ENCODE measurements at places on chromosomes 5 and 9. TPM values are rescaled to one million over a fixed set of nuclear protein-coding genes. Genes with fewer than 3 reads are reported as not detected.

The HACD4 gene
- total RNA-seq, result 0.94 TPM

The CARD9 gene
- 0.47 TPM for total RNA-seq

The FBN2 gene
- 8.6 TPM for total RNA-seq

The SLC2A6 gene
- total RNA-seq, result 17.2 TPM

The KDM3B gene
- 84.1 TPM for total RNA-seq

The TEX53 gene
- not detected for total RNA-seq

The TSTD2 gene
- total RNA-seq, result 43.0 TPM

The CCNJL gene
- 0.78 TPM for total RNA-seq

The SLC27A6 gene
- total RNA-seq, result 0.62 TPM

- no peak for DNase-seq
Observed at GRCh38 chr5:61620699-61621182, 288.7 kb downstream of the ZSWIM6 start.

- DNase-seq, result no peak
Observed at GRCh38 chr9:13485068-13485596, 205.6 kb upstream of the MPDZ start.

- DNase-seq, result no peak
Observed at GRCh38 chr9:82488313-82489200, 500.0 kb downstream of the SPATA31D1 start.

DNA sequence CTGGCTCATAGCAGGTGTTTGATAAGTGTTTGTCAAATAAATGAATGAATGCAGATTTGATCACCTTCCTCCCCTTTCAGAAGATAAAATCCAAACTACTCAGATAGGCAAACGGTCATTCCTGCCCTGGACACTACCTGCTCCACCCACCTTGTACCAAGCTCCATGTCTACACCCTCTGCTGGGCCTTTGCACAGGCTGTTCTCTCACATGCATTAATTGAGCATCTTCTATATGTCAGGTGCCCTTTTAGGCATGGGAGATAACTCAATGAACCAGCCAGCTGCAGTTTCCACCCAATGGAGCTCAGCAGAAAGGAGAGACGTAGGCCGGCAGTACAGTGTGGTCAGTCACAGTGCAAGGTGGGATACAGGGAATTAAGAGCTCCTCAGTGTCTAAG lies 102.3 kb upstream of the CPEB4 start:
- DNase-seq, result no peak

GRCh38 chr9:101050650-101051049 lies 22.1 kb downstream of the PLPPR1 start:
- DNase-seq, result no peak

GRCh38 chr9:81971727-81972126 lies 16.8 kb upstream of the SPATA31D1 start:
- no peak for DNase-seq

DNA sequence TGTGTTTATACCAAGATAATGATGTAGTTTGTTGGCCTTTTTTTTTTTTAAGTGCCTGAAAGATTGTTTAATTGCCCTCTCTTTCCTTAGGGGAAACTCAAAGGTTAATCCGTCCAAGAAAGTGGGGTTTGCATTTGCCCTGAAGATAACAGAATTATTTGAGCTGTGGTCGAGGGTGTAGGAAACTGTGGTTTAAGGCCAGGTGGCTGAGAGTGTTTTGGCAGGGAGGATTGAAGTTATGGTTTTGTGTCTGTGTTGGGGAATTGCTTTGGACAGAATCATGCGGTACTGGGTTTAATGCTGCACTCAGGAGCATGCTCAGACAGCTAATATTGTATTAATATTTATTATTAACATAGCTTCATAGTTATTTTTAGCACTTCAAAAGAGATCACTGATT lies 509.8 kb downstream of the EBF1 start:
- no peak for DNase-seq

DNA sequence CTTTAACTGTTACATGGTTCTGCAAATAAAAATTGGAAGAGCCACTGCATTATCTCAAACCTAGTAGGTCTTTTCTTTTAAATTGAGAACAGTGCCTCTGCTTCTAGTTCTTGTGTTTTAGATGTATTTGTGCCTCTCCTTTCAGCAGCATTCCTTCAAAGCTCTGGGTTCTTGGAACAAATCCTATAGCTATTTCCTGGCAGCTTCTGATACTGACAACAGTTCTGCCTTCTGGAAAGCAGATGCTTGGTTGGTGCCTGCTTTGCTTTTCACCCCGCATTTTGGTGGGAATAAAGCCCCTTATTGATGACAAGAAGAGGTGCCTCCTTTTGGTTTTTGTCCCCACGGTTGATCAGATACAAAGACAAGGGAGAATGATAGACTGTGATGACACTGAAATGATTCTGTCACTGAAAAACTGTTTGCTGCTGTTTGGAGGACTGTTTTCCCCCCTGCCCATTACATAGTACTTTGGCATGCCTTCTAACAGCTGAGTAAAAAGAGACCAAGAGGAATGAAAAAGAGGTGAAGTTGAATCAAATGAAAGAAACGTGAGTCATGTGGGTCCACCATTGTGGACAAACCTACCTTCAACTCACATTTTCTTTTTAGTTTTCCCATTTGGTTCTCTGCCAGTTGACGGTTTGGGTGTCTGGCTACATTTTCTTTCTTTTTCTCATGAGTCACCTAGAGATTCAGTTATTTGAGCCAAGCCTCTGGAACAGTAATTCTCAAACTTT lies 5.6 kb downstream of the PTCD2 start:
- peak; percentile 7 for DNase-seq

- peak; percentile 87 for DNase-seq
Observed at GRCh38 chr5:179060116-179061008, at the start of gene ZNF354C. TSS of gene ZNF354C (plus strand) at chr5:179060373. CDS start at chr5:179062069, 1,696 bp downstream.

DNA sequence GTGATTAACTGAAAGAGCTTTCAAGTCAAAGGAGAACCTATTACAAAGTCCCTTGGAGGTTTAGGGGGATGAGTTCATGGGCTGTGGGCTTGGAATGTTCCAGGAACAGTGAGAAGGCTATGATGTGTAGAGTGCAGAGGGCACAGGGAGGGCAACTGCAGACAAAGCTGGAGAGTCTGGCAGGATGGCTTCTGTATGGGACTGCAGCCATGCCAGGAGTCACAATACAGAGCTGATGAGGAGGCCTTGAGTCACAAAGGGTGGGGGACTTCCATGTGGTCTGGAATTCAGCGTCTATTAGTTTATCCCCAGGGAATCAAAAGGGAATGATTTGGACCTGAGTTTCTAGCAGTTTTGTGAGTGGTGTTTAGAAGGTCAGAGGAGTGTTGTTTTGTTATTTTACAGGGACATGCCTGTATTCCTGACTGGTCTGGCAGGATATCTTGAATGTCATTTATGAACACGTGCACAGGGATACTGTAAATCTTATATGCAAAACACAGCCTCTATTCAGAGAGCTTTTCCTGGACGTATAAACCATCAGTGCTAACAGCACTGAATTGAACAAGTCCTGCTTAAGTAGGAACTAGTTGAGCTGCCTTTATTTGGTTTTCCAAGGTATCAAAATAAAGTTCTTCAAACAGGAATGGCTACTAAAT lies 14.3 kb upstream of the TEK start:
- DNase-seq, result no peak

GRCh38 chr9:33272061-33272460 lies 7.2 kb downstream of the CHMP5 start:
- no peak for DNase-seq

DNA sequence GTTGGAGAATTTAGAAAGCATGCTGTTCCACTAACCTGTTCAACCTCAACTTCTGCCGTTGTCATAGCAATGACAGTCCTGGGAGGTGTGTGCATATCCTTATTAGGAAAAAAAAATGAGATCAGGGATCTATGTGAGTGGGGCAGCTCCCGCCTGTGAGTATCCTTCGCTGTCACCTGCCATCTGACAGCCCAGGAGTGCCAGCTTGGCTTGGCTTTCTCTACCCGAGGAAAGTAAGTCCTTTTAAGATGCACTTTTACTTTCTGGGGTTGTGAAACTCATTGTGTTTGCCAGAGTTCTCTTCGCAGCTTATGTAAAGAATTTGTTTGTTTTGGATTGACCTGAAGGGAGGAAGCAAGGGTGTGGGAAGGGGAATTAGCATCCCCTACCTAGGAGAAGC lies 21.8 kb downstream of the PCDHAC2 start:
- no peak for DNase-seq

DNA sequence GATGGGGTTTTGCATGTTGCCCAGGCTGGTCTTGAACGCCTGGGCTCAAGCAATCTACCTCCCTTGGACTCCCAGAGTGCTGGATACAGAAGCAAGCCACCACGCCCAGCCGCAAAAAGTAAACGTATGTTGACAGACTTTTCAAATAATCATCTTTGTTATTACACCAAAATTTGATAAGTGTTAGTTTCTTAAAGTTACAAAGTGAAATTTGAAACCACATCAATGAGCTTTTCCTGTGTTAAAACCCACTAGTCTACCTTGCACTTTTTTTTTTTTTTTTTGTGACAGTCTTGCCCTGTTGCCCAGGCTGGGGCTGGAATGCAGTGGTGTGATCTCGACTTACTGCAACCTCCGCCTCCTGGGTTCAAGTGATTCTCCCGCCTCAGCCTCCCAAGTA lies 29.9 kb downstream of the SPACA9 start:
- DNase-seq, result no peak

GRCh38 chr9:127422133-127422782 lies 1.9 kb upstream of the ZNF79 start:
- no peak for DNase-seq

DNA sequence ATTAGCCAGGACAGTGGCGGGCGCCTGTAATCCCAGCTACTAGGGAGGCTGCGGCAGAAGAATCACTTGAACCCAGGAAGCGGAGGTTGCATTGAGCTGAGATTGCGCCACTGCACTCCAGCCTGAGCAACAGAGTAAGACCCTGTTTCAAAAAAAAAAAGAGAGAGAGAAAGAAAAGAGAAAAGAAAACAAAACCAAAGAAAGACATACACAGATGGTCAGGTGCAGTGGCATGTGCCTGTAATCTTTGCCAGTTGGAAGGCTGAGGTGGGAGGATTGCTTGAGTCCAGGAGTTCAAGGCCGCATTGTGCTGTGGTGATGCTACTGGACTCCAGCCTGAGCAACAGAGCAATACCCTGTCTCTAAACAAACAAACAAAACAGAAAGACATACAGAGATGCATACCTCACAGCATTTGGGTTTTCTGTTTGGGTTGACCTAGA lies 10.0 kb upstream of the PSAT1 start:
- no peak for DNase-seq

Data from occipital lobe (tissue), 3 donors.